ENCODE measurements at places on chromosomes 12 and 14. TPM values are rescaled to one million over a fixed set of nuclear protein-coding genes. Genes with fewer than 3 reads are reported as not detected.

The ASB2 gene
- total RNA-seq = 2.3 TPM

The CARMIL3 gene
- 11.8 TPM for total RNA-seq

The CAPZA3 gene
- not detected for total RNA-seq

- H3K4me3 ChIP-seq = no peak overlapping the region
- H3K4me1 ChIP-seq = peaks cover 34% of the 10 kb centered on the region
- peaks cover 3% of the 10 kb centered on the region for H3K36me3 ChIP-seq
- H3K27me3 ChIP-seq = no peaks in the 10 kb centered on the region
- no peak for DNase-seq
- no peak overlapping the region for H3K27ac ChIP-seq
Measured at GRCh38 chr14:64966976-64967375, 5.2 kb downstream of the RAB15 start.

- no peak overlapping the region for H3K4me3 ChIP-seq
- DNase-seq = no peak
- no peaks in the 10 kb centered on the region for H3K27me3 ChIP-seq
Measured at GRCh38 chr14:22561661-22562579, 27.1 kb downstream of the DAD1 start.

- no peak overlapping the region for H3K4me3 ChIP-seq
- H3K27ac ChIP-seq = no peak overlapping the region
- H3K4me1 ChIP-seq = peaks cover 20% of the 10 kb centered on the region
- no peaks in the 10 kb centered on the region for H3K36me3 ChIP-seq
- H3K27me3 ChIP-seq = no peaks in the 10 kb centered on the region
Measured at GRCh38 chr14:76940021-76940760, 88.3 kb downstream of the IRF2BPL start.

DNA sequence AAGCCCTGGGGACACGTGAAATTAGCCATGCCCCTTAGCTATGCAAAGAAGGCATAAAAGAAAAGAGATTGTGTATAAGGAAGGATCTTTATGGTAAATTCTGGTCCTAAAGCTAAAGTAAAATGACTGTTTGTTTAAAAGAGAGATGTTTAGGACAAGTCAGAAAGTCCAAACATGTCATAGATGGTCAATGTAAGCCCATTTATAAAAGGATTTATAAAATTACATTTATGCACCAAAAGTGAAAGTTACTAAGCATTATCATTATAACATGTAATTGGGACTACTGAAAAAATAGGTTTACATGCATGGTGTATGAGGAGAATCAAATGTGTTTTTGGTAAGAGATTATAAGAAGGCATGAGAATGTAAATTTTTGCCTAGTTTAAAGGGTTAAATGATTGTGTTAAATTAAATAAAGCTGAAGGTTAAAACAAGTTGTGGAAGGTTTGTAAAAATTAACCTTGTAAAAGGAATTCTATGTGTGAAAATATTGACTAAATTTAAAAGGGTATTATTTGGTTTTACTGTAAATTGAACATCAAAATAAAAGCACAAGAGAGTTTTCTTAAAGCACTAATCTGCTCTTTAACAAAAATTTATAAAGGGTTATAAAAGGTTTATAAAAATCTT, 50.4 kb upstream of the TSPAN8 start:
- H3K27ac ChIP-seq = no peak overlapping the region
- peaks cover 17% of the 10 kb centered on the region for H3K36me3 ChIP-seq
- H3K4me3 ChIP-seq = no peak overlapping the region
- H3K4me1 ChIP-seq = no peaks in the 10 kb centered on the region
- H3K27me3 ChIP-seq = no peaks in the 10 kb centered on the region

Measured in GM23338 (cell line).